ENCODE measurements at places on chromosomes 2 and 18.
A peak's percentile ranks its signal among the peaks of the same experiment; 100 is the strongest.

DNA sequence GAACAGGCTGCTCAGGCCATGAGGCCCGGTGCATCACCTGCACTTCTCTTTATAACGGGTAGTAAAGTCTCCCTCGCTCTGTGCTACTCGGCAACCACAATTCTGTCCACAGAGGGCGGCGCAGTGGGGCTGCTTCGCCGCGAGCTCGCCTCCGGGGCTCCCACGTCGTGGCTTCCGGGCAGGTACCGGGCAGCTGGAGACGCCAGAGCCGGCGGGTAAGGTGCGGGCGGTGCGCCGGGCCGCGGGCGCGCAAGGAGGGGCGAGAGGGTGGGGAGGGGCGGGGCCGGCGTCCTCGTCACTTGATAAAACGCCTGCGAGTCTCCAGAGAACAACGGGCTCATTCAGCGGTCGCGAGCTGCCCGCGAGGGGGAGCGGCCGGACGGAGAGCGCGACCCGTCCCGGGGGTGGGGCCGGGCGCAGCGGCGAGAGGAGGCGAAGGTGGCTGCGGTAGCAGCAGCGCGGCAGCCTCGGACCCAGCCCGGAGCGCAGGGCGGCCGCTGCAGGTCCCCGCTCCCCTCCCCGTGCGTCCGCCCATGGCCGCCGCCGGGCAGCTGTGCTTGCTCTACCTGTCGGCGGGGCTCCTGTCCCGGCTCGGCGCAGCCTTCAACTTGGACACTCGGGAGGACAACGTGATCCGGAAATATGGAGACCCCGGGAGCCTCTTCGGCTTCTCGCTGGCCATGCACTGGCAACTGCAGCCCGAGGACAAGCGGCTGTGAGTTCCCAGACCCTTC is at the start of gene ITGA6:
Gene ITGA6, plus strand, starts transcription at position 331 of the 734 bp plus-strand sequence.
- DNase-seq, result peak; percentile 65

DNA sequence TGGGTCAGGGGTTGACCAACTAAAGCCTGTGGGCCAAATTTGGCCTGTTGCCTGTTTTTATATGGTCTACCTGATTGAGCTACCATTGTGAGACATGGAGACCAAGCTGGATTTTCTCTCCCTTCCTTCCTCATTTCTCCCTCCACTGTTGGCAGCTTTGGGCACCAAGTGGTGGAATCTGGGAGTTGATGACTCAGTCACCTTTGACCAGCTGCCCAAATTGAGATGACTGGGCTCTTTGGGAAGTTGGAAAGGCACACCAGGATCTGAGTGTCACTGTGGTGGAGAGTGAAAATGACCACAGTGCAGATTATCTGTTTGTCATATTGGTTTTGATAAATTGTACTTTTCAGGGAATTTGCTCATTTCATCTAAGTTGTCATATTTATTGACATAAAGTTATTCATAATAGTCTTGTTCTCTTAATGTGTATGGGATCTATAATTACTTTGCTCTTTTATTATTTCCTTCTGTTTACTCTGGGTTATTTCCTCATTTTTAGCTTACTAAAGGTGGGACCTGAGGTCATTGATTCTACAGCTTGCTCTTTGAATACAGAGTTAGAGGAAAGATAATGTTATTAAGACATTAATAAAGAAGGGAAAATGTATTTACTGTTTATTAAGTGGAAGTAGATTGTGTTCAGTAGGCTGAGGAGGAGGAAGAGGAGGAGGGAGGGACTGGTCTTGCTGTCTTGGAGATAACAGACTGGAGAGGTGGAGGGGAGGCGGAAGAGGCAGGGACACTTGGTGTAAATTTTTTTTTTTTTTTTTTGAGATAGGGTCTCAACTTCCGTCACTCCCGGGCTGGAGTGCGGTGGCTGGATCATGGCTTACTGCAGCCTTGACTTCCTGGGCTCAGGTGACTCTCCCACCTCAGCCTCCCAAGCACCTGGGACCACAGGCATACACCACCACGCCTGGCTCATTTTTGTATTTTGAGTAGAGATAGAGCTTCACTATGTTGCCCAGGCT is 31.8 kb downstream of the AGFG1 start:
- no peak for DNase-seq

DNA sequence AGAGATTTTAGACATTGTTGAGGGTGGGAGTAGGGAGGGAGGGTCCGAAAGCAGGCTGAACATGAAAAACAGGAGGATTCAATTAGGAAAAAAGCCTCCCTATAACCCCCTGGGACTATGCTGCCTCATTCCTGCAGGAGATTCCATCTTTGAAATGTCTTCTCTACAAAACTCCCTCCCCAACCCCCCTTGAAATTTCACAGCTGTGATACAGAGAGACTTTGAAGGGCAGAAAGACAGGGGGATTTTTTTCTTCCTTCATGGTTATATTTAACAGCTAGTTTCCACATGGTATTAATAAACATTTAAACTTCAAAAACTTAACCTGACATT is 57.6 kb downstream of the TRIB2 start:
- no peak for DNase-seq

DNA sequence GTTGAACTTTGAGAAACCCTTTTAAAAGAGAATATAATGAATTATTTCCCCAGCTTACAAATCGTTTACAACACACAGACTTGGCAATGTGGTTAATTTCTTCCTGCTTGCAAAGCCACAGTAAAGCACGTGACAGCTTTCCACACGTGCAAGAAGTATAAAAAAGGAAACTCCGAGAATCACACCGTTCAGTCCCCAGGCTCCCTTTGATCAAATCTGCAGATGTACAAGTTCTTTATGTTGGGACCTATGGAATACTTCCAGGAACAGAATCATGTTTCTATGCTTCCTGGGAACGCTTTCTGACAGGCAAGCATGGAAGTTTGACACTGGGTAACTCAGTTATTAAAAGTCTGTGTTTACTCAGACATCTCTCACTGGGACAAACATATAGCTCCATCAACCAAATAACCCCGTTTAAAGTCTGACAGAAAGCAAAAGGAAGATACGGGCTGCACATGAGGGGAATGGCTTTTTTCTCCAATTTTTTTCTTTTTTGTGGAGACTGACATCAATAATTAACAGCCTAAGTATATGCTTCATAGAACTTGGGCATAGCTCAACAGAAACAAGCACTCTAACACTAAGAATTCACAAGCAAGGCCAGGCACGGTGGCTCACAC is 134.8 kb downstream of the EIPR1 start:
- DNase-seq, result no peak

DNA sequence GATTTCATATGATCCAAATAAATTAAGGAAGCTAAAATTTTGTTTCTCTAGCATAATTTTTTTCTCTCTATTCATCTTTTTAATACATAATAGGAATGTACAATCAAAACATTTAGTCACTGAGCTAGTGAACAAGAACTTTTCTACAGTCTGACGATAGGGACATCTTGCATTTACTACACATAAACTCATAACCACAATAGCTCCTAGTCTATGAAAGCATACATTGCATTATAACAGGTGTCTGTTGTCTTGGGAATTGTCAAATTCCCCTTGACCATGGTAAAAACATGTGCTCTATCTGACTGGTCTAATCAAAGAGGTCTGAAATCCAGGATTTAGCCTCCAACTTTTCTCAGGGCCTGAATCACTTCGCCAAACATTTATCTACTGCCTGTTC is 144.8 kb downstream of the FAM124B start:
- DNase-seq, result no peak

DNA sequence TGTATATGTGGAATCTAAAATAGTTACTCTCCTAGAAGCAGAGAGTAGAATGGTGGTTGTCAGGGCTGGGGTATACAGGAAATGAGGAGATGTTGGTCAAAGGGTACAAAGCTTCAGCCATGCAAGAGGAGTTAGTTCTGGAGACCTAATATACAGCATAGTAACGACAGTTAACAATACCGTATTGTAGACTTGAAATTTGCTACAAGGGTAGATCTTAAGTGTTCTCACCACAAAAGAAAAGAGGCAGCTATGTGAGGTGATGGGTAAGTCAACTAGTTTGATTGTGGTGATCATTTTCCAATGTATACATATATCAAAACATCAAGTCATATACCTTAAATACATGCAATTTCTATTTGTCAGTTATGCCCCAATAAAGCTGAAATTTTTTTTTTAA is 98.2 kb upstream of the CYP1B1 start:
- no peak for DNase-seq

- DNase-seq, result no peak
Measured at GRCh38 chr2:33535421-33535820, 59.0 kb downstream of the RASGRP3 start.

GRCh38 chr2:149365931-149366583 is 35.7 kb downstream of the LYPD6 start:
- DNase-seq, result no peak

DNA sequence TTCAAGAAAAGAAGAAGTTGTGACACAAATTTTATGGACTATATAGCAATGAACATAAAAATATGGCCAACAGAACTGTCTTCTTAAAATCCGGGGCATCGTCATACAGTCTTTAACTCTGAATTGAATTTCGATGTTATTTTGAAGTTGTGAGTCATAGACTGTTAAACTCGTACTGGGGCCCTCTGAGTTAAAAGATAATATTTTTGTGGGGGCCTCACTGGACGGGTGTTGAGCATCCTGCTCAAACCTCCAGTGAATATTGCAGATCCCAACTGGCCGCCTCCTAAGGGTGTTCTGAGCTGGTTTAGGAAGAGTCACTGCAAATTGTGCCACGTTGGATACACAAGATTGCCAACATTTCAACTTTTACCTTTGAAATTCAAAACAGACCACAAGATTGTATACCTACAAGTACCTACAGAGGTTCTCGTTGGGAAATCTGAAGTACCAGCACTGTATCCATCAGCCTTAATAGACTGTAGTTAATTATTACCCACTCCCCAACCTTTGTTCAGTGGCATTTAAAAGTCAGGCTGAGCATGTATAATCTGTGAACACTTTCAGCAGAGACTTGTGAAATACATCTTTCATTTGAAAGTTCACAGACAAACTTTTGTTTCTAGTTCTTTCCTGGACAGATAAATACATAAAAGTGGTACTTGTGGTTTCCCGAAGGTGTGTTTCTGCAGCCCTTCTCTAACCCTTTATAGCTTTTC is 27.8 kb downstream of the KLHL23 start:
- DNase-seq, result no peak

- no peak for DNase-seq
Measured at GRCh38 chr2:191272064-191272463, 26.9 kb downstream of the MYO1B start.
